ENCODE measurements at places on chromosomes 11 and 22.

GRCh38 chr11:17604201-17604914, 57.3 kb downstream of the OTOG start:
- H3K4me1 ChIP-seq, result peaks cover 8% of the 10 kb centered on the region
- no peak for DNase-seq
- H3K27me3 ChIP-seq, result no peaks in the 10 kb centered on the region
- no peak overlapping the region for H3K4me3 ChIP-seq

- DNase-seq, result no peak
- H3K4me1 ChIP-seq, result no peaks in the 10 kb centered on the region
- no peak overlapping the region for H3K4me3 ChIP-seq
- no peak overlapping the region for H3K27ac ChIP-seq
- H3K27me3 ChIP-seq, result no peaks in the 10 kb centered on the region
Observed at GRCh38 chr11:45754261-45754709, 50.7 kb upstream of the SLC35C1 start.

- no peak for DNase-seq
- no peak overlapping the region for H3K27ac ChIP-seq
- H3K4me1 ChIP-seq, result peaks cover 4% of the 10 kb centered on the region
- H3K27me3 ChIP-seq, result no peaks in the 10 kb centered on the region
Observed at GRCh38 chr11:109329716-109330115, 92.3 kb upstream of the C11orf87 start.

DNA sequence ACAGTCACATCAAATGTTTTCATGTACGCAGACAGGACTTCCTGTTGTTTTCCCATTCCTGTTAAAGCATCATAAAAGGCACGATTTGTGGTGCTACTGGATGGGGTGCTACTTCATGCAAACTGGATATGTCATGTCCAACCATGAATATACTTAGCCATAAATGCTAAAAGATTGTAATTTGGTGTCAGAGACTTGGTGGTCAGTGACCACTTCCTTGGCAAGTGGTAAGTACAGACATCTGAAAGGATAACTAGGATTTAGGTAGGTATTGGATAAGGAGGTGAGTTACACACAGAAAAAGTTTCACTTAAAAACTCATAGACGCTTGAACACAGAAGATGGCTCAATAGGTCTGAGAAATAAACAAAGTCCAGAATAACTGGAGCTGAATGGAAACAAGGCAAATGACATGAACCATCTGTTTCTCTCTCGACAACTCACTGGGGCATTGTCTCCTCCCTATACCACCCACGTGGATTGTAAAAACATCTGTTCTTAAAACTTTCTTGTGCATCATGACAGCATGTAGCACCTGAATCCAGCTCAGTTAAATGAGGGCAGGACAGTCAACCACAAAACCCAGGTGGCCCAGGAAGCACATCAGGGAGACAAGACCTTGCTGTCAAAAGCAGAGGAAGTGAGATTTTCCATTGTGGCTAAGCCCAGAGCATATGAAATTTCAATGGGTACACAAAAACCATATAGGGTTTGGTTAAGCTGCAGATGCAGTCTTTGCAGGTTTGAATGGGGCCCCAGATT, 22.1 kb upstream of the IGLL5 start:
- H3K27me3 ChIP-seq, result no peaks in the 10 kb centered on the region
- H3K4me1 ChIP-seq, result no peaks in the 10 kb centered on the region
- no peak for DNase-seq
- H3K4me3 ChIP-seq, result no peak overlapping the region
- H3K27ac ChIP-seq, result no peak overlapping the region

DNA sequence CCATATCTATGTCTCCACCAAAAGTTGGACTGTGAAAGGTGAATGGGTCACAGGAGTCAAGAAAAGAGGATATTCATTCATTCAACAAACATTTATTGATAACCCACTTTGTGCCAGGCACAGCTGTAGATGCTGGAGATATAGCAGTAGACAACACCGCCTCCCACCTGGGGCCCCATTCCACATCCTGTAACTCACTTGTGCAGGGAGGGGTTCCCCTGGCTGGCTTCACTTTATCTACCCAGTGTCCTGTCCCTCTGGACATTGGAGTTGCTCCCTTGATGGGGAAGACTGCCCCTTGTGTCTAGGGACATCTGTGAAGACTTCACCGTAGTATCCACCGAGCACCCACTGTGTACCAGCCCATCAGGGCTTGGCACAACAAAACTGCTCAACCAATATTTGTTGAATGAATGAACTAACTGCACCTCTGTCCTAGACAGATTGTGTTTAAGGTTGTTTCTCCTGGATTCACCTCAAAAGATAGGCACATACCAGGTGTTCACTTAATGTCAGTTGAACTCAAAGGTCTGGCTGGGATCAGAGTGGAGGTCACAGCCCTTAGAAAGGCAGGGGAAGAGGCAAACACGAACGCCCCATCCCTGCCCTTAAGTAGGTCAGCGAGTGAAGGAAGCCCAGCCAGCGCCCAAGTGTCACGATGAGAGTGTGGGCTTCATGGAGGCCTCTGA, 1.4 kb upstream of the OVOL1 start:
- no peak overlapping the region for H3K27ac ChIP-seq
- H3K36me3 ChIP-seq, result no peaks in the 10 kb centered on the region
- peaks cover 53% of the 10 kb centered on the region for H3K27me3 ChIP-seq
- DNase-seq, result no peak
- H3K4me1 ChIP-seq, result peaks cover 4% of the 10 kb centered on the region

DNA sequence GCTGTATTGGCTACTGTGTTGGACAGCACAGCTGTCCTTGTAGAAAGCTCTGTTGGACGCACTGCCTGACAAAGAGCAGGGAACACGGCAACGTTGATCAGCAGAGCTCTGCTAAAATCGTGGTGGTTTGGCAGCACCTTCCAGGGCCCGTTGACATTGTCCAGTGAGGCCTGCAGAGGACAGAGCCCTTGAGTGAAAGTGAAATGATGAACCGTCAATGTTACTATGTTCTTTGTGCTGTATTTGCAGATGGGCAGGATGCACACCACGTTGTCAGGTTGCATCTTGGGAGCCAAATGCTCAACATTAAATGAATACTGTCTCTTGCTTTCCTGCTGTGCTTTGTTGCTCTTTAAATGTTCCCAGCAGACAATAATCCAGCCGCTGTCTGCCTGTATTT, 69.7 kb downstream of the NELL1 start:
- no peaks in the 10 kb centered on the region for H3K36me3 ChIP-seq
- DNase-seq, result no peak
- no peak overlapping the region for H3K27ac ChIP-seq
- no peaks in the 10 kb centered on the region for H3K4me1 ChIP-seq
- no peak overlapping the region for H3K4me3 ChIP-seq
- H3K27me3 ChIP-seq, result no peaks in the 10 kb centered on the region

DNA sequence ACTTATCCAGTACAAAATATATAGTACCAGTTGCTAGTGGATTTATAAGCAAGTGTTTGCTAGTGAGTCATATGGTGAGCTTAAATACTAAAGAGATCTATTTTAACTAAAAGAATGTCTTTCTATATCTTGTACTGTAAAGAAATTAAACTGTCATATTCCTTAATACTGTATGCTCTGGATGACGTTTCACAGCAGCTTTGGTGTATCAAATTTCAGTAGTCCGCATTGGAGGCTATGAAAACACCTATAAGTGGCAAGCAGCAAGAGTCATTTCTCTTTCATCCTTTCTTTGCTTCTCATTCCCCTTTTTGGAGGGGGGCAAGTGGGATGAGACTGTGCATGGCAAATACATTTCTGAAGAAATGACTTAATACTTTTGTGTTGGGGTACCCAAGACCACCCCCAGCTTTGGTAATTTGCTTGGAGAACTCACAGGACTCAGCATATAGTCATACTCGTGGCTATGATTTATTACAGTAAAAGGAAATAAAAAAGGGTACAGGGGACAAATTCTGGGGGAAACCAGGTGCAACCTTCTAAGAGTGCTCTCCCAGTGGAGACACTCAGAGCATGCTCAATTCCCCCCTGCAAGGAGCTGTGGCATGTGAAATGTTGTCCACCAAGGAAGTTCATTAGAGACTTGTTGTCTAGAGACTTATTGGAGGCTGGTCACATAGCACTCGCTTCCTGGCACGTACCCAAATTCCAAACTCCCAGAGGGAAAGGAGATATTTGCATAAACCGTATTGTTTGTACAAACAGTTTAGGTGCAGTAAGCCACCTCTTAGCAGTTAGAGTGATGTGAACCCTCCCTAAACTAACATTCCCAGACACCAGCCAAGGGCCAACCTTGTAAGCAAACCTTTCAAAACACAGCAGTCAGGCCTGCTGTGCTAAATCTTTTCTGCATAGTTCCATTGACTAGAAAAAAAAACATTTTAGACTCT, 210.8 kb downstream of the PGR start:
- no peak overlapping the region for H3K27ac ChIP-seq
- no peak overlapping the region for H3K4me3 ChIP-seq
- no peaks in the 10 kb centered on the region for H3K36me3 ChIP-seq
